ENCODE measurements at places on chromosomes 12 and 14. TPM values are rescaled to one million over a fixed set of nuclear protein-coding genes. Genes with fewer than 3 reads are reported as not detected.

KRT85 gene
- polyA plus RNA-seq: not detected

WNT5B gene
- polyA plus RNA-seq: 17.0 TPM

PGF gene
- polyA plus RNA-seq: not detected

OR4K17 gene
- polyA plus RNA-seq: not detected

RIPK3 gene
- not detected for polyA plus RNA-seq

CMKLR1 gene
- 0.06 TPM for polyA plus RNA-seq

TRPV4 gene
- polyA plus RNA-seq: not detected

HHIPL1 gene
- 0.47 TPM for polyA plus RNA-seq

TGFB3 gene
- polyA plus RNA-seq: 1.3 TPM

KCNA5 gene
- 8.6 TPM for polyA plus RNA-seq

PTCSC3 gene
- polyA plus RNA-seq: not detected

ENDOU gene
- not detected for polyA plus RNA-seq

GPR84 gene
- polyA plus RNA-seq: not detected

PMCH gene
- polyA plus RNA-seq: not detected

ZFYVE26 gene
- polyA plus RNA-seq: 10.7 TPM

RNASE1 gene
- not detected for polyA plus RNA-seq

PPP2R5E gene
- 26.7 TPM for polyA plus RNA-seq

LMNTD1 gene
- polyA plus RNA-seq: not detected

PIWIL1 gene
- not detected for polyA plus RNA-seq

TSPAN11 gene
- 5.6 TPM for polyA plus RNA-seq

LRRC9 gene
- polyA plus RNA-seq: 0.40 TPM

FOXA1 gene
- polyA plus RNA-seq: not detected

ISCU gene
- 164 TPM for polyA plus RNA-seq

ACSM4 gene
- polyA plus RNA-seq: not detected

BCL2L2 gene
- polyA plus RNA-seq: 35.8 TPM

PSMB11 gene
- polyA plus RNA-seq: not detected

IAPP gene
- polyA plus RNA-seq: not detected

STAB2 gene
- polyA plus RNA-seq: not detected

KLRK1 gene
- polyA plus RNA-seq: 14.9 TPM

ZBTB42 gene
- not detected for polyA plus RNA-seq

LTB4R2 gene
- polyA plus RNA-seq: 3.4 TPM

KRT78 gene
- not detected for polyA plus RNA-seq

DDHD1 gene
- 13.9 TPM for polyA plus RNA-seq

INHBC gene
- polyA plus RNA-seq: not detected

HNF1A gene
- polyA plus RNA-seq: not detected

LRP1-AS gene
- not detected for polyA plus RNA-seq

KIF5A gene
- 58.8 TPM for polyA plus RNA-seq

CDC42BPB gene
- polyA plus RNA-seq: 43.5 TPM

CEBPE gene
- not detected for polyA plus RNA-seq

DCN gene
- polyA plus RNA-seq: not detected

CDK2 gene
- polyA plus RNA-seq: 2.3 TPM

BEGAIN gene
- 28.2 TPM for polyA plus RNA-seq

ZNF385A gene
- polyA plus RNA-seq: 0.46 TPM

MGST1 gene
- polyA plus RNA-seq: not detected

FAM177A1 gene
- 76.1 TPM for polyA plus RNA-seq

SIX6 gene
- not detected for polyA plus RNA-seq

Measured in neural cell (in vitro differentiated cells).